Heart right ventricle (tissue), 16 donors: ENCODE measurements at places on chromosomes 16 and 17. TPM values are rescaled to one million over a fixed set of nuclear protein-coding genes. Genes with fewer than 3 reads are reported as not detected.

GRCh38 chr16:62034231-62035114, 1.8 kb downstream of the CDH8 start:
- peaks cover 45% of the 10 kb centered on the region for H3K27me3 ChIP-seq
- no peak overlapping the region for H3K27ac ChIP-seq
- no peaks in the 10 kb centered on the region for H3K4me1 ChIP-seq
- no peaks in the 10 kb centered on the region for H3K36me3 ChIP-seq

DNA sequence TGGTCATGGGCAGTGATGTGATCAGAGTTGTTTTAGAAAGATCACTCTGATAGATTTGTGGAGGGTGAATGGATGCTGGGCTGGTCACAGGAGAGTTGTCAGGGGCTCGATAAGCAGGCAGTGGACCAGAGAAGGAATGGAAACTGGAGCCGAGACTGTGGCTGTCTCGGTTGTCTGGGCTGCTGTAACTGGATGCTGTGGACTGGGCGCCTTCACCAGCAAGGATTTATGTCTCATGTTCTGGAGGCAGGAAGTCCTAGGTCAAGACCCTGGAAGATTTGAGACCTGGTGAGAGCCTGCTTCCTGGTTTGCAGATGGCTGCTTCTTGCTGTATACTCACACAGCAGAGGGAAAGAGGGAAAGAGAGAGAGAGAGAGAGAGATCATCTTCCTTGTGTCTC, 203.6 kb downstream of the HS3ST4 start:
- no peaks in the 10 kb centered on the region for H3K4me1 ChIP-seq
- no peaks in the 10 kb centered on the region for H3K27me3 ChIP-seq
- no peak for DNase-seq
- H3K4me3 ChIP-seq: no peak overlapping the region
- no peaks in the 10 kb centered on the region for H3K36me3 ChIP-seq
- no peak overlapping the region for H3K27ac ChIP-seq

DNA sequence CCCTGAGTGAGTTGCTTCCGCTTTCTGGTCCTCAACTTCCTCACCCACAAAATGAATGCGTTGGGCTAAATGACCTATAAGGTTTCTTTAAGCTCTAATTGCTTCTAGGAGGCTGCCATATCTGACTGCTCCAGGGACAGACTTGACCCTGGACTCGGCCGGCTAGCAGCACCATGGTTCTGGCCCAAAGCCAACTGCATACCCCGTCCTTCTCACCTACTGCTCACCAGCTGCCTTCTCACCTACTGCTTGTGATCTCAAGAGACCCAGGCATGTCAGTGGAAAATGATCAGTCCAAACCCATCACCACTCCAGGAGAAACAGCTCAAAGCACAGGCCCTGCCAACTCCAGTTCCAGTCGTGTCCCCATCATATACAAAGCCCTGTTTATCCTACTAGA, 124.3 kb upstream of the IRX5 start:
- no peaks in the 10 kb centered on the region for H3K36me3 ChIP-seq
- no peak overlapping the region for H3K4me3 ChIP-seq
- DNase-seq: no peak
- H3K27ac ChIP-seq: no peak overlapping the region
- H3K4me1 ChIP-seq: no peaks in the 10 kb centered on the region

GRCh38 chr16:49343291-49343690, 30.3 kb upstream of the C16orf78 start:
- peaks cover 20% of the 10 kb centered on the region for H3K27me3 ChIP-seq
- H3K4me1 ChIP-seq: no peaks in the 10 kb centered on the region
- no peak for DNase-seq
- H3K27ac ChIP-seq: no peak overlapping the region
- no peak overlapping the region for H3K4me3 ChIP-seq

- H3K4me1 ChIP-seq: peaks cover 13% of the 10 kb centered on the region
- no peak for DNase-seq
- H3K27me3 ChIP-seq: peaks cover 16% of the 10 kb centered on the region
- no peaks in the 10 kb centered on the region for H3K36me3 ChIP-seq
- no peak overlapping the region for H3K27ac ChIP-seq
Observed at GRCh38 chr17:37494401-37494831, 4.7 kb downstream of the DUSP14 start.

DNA sequence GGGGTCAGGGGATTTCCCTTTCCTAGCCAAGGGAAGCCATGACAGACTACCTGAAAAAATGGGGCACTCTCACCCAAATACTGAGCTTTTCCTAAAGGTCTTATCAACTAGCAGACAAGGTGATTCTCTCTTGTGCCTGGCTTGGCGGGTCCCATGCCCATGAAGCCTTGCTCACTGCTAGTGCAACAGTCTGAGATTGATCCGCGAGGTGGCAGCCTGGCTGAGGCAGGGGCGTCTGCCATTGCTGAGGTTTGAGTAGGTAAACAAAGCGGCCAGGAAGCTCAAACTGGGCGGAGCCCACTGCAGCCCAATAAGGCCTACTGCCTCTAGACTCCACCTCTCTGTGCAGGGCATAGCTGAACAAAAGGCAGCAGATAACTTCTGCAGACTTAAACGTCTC, 152.6 kb upstream of the PMFBP1 start:
- no peak overlapping the region for H3K27ac ChIP-seq
- no peaks in the 10 kb centered on the region for H3K27me3 ChIP-seq

GPT2 gene
- 22.1 TPM for total RNA-seq

RGS11 gene
- 13.1 TPM for total RNA-seq

MARCHF10 gene
- not detected for total RNA-seq

IGF2BP1 gene
- not detected for total RNA-seq
